ENCODE measurements at places on chromosomes 16 and 17. TPM values are rescaled to one million over a fixed set of nuclear protein-coding genes. Genes with fewer than 3 reads are reported as not detected.
A peak's percentile ranks its signal among the peaks of the same experiment; 100 is the strongest.

- peak; percentile 94 for DNase-seq
Measured at GRCh38 chr16:4330277-4330874, 14.5 kb downstream of the GLIS2 start.

The SMIM5 gene
- 8.5 TPM for total RNA-seq

GRCh38 chr17:8072341-8072728 is 15.2 kb downstream of the ALOX12B start:
- no peak for DNase-seq

- no peak for DNase-seq
Measured at GRCh38 chr16:66457888-66458287, 30.8 kb downstream of the BEAN1 start.

The SLC13A2 gene
- not detected for total RNA-seq

Data from right cardiac atrium (tissue), 5 donors.